ENCODE measurements at places on chromosomes 3 and 15. TPM values are rescaled to one million over a fixed set of nuclear protein-coding genes. Genes with fewer than 3 reads are reported as not detected.

NR2F2 gene
- 4.7 TPM for polyA plus RNA-seq

DNA sequence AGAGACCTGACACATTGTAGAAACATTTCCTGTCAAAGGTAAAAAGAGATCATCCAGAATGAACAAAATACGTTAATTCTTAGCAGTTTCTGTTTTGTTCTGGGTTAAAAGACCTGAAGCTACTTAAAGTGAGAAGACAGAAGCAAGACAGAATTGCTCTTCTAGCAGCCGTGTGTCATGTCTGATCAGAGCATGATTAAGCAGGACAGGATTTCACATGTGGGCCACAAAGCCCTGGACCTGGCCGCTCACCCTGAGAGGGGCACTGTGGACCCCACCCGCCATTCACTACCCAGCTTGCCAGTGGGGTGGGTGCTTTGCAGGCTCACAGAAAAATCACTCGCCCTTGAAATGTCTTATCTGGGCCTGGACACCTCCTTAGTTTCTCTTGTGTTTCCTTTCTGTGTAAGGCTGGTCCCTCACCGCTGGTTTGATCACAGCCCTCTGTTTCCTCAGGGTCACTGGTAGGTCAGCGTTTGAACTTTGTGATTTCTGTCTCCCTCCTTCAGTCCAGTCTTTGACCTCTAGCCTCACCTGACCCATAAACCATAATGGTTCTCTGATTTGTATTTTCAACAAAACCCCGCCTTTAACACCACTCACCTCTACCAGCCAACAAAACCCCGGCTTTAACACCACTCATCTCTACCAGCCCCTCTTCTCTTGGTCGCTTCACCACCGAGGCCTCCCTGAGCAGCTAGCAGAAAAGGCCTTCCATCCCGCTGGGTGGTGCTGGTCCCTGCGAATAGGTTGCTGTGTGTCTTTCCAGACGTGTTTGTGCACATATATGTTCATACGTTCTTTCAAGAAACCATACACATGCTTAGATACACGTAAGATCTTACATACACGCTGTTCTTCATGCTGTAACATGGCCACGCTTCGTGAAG, 185.0 kb downstream of the OR4M2 start:
- no peak for DNase-seq

GRCh38 chr3:14431917-14432834, 29.8 kb downstream of the SLC6A6 start:
- DNase-seq: peak; percentile 82

DNA sequence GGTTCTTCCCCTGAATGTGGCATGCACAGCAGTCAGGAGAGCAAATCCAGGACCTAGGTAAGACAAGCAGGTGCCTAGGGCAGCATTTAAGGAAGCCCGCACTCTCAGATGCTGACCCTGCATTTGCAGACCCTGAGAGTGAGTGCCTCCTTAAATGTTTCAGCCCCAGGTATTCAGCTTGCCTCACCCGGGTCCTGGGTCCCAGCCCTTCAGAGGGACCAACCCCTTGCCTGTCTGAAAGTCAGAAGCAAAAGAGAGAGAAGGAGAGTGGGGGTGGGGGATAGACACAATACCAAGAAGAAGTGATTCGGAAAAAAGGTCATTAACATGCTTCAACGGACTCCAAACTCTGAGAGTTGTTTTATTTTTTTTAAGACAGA, 75.0 kb downstream of the MEGF11 start:
- DNase-seq: no peak

GRCh38 chr15:69165637-69166025, 5.2 kb downstream of the GLCE start:
- DNase-seq: no peak

GRCh38 chr3:99108508-99108907, 207.0 kb upstream of the DCBLD2 start:
- DNase-seq: no peak

DNA sequence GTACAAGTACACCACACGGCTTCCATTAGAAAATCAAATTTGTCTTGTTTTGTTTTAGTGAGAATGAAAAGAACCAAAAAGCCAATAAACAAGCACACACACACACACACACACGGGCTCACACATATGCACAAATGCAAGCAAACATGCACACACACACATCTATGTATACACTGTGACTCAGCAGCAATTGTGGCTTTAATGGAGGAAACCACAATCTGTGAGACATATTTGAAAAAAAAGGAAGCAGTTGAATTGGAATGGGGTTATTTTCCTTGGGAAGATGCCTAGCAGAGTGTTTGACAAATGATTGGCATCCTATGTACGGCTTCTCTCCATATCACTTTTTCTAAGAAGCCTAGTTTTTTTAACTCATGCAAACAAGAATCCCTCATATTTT, 201.1 kb upstream of the ARRDC4 start:
- DNase-seq: no peak

DNA sequence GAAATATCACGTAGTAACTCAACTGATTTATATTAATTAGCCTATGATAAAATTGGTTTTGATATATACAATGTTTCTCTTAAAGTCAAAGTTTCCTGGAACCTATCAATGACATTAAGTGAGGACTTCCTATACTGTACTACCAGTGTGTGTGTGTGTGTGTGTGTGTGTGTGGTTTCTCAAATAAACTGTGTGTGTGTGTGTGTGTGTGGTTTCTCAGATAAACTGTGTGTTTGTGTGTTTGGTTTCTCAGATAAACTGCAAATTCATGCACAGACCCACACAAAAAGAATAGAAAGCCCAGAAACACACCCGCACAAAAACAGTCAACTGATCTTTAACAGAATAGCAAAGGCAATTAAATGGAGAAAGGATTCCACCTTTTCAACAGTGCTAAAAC, 14.5 kb upstream of the WDR5B start:
- no peak for DNase-seq

GRCh38 chr3:191768421-191768820, 307.5 kb downstream of the PYDC2 start:
- no peak for DNase-seq

TIGIT gene
- not detected for polyA plus RNA-seq

MUC13 gene
- 1.2 TPM for polyA plus RNA-seq

DNA sequence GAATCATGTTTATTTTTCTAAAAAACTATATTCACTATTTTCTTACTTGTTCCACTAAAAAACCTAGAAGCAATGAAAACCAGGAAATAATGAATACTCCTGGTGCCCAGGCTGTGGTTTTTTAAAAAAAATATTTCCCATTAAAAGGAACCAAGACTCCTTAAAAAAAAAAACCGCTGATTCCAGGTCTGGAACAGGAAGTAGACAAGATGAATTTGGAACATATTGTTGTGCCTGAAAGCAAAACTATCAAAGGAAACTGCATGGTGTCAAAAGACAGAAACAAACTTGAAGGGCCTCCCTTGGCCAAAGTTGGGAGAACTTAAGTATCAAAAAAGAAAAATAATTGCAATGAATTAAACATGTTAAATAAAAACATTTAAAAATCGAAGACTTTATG, 245.3 kb upstream of the P2RY1 start:
- no peak for DNase-seq

DNA sequence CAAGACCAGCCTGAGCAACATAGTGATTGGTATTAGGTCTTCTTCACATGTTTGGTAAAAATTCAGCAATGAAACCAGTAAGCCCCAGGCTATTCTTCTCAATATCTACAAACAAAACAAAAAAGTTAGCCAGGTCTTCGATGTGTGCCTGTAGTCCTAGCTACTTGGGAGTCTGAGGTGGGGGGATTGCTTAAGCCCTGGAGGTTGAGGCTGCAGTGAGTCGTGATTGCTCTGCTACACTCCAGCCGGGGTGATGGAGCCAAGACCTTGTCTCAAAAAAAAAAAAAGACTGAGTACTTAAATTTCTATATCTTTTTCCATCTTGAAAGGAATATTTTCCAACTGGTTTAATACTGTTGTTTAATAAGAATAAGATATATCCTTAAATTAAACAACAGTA, 106.8 kb downstream of the MBNL1 start:
- no peak for DNase-seq

All from HepG2 (cell line).